Dermis blood vessel endothelial cell (primary cell): ENCODE measurements at places on chromosomes 13 and 19.
A peak's percentile ranks its signal among the peaks of the same experiment; 100 is the strongest.

- DNase-seq: peak; percentile 12
Measured at GRCh38 chr13:94968040-94968756, 255.9 kb upstream of the SOX21 start.

DNA sequence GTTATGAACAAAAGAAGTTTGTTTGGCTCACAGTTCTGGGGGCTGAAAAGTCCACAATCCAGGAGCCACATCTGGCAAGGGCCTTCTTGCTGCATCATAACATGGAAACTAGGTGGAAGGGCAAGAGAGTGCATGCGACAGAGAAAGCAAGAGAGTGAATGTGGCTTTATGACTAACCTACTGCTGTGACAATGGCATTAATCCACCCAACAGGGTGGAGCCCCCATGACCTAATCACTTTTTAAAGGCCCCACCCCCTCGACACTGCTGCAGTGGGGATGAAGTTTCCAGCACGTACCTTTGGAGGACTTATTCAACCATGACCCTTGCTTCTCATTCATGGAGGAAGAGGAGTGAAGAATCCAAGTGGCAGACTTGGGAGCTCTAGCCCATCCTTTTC is 30.0 kb upstream of the RFXAP start:
- no peak for DNase-seq

- no peak for DNase-seq
Measured at GRCh38 chr13:39224671-39225240, 186.5 kb downstream of the NHLRC3 start.

GRCh38 chr13:59566561-59566960 is 597.2 kb downstream of the DIAPH3 start:
- DNase-seq: no peak

DNA sequence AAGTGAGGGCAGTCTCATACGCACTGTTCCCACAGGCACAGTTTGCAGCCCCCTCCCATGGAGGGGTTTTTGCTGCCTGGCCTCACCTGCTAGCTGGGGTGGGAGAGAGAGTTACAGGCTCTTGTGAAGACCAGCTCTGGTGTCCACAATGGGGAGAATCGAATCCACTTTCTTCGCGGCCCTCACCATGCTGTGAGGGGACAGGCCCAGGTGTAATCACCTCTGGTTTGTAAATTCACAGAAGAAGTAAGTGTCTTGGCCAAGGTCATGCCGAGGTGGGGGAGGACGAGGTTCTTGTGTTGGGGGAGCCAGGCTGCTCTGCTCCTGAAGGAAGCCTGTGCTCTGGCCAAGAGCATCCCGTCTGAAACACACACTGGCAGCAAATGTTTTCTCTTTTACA is 39.5 kb downstream of the TEX29 start:
- DNase-seq: no peak
